SK-N-MC (cell line): ENCODE measurements at places on chromosomes 13 and 19.

DNA sequence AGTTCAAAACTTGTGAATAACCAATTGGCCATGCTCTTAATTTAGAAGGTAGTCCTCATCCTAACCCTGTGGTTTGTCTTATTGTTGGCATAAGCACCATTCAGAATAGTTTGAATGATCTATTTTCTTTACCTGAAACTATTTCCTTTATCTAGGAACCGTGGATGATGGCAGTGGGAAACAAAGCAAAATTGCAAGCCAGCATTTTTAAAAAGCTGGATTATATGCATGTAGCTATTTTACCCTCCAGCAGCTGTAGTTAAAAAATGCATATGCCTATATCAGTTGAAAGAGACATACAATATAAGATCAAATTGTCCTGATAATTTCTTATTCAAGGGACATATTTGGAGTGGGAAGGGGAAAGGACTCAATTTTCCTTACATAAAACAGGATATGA is 19.3 kb downstream of the ZNF613 start:
- DNase-seq = no peak

DNA sequence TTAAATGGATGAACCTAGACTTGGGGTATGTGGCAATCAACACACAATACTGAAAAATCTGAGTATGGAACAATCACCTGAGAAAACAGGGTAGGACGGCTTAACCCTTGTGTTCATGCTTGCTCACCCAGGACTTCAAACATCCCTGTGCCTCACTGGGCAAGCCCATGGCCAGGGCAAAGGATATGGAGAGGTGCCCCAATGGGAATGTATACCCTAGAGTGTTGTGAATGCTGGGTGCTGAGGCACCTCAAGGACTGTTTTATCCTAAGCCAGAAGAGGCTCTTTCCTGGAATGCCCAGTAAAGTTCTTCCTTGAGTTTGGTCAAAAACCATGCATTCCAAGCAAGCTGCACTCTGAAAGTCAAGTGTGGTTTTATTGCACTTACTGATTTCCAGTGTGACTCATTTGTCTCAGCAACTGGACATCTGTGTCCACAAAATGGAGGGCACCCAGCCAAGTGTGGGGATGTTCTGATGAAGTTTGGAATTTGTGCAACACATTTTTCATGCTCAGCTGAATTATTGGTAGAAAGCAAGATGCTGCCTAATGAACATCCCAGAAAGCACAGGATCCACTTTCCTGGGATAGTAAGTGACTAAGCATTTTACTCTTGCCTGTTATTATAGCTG is 531.3 kb downstream of the RFC3 start:
- no peak for DNase-seq

- DNase-seq = no peak
Observed at GRCh38 chr19:41263042-41263849, 926 bp upstream of the HNRNPUL1 start.

DNA sequence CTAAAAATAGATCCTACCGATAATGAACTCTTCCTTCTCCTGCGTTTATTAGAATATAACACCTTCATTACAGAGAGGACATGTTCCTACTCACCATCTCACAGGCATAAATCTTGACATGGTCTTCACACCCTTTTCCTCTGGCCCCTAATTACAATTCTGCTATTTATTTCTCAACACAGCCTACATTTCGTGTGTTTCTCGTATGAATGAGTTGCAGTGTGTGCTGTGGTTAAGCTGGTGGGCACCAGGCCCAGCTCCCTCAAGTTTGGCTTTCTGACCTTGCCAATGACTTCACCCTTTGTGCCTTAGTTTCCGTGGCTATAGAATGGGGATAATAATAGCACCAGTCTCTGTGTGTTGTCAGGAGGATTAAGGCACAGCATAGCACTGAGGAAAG is 12.3 kb upstream of the KATNAL1 start:
- no peak for DNase-seq

DNA sequence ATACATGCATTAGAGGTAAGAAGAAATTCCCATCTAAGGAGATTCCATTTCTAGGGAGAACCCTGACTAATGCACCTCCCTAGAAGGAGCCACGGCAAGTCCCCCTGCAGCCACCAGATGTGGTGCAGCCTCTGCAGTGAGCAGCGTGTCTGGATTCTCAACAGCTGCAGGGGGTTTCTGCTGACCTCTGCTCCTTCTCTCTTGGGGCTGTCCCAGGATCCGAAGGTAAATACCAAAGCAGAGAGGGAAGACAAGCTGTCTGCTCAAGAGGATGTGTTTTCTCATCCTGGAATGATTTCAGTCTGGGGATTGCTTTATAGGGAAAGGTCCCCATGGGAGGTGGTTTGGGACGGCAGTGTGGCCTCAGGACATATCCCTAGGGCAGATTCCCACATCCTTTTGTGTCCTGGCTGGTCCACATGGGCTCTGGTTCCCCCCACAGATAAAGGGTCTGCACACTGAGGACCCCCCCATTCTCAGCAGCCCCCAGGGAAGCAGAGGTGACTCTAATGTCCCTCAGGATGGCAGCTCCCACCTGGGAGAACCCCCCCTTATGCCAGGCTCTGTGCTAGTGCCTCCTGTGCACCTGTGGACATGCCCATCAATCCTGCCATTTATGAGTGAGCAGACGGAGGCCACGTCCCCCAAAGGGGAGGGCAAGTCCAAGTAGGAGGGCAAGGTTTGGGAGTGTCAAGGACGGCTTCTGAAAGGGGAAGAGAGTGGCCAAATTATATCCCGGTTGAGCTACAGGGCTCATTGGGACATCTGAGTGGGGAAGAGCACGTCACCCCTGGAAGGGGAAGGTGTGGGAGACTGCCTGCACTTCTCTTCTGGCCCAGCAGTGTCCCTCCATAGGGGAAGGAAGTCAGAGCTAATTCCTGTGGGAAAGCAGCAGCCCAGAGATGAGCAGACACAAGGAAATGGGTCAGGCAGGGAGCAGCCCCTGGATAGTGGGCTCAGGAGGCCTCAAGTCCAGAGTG is 10.2 kb upstream of the OR10H5 start:
- no peak for DNase-seq
